Activated T-helper 1 cell treated with anti-CD3 and anti-CD28 coated beads, Interleukin-2, amount 50 U/mL, for 16 hours (primary cell): ENCODE measurements at places on chromosomes 16 and 17.
A peak's percentile ranks its signal among the peaks of the same experiment; 100 is the strongest.

DNA sequence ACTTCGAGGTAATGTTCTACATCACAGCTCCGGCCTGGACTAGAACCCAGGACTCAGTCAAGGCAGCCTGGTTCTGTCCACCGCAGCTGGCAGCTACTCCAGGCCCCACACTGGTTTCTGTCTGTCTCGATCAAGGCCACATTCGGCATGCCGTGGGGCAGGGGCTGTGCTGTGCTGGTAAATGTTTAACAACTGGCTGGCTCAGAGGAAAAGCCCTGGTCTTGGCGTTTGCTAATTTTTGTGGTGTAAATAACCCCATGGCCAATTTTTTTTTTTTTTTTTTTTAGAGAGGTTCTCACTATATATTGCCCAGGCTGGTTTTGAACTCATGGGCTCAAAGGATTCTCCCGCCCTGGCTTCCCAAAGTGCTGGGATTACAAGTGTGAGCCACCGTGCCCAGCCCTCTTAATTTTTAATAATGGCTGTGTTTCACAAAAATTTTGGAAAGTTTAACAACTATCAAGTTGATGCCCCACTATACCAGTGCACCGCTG is 328 bp upstream of the DRC7 start:
- no peak for DNase-seq

- DNase-seq = no peak
Observed at GRCh38 chr17:82365606-82366295, 5.8 kb upstream of the UTS2R start.

DNA sequence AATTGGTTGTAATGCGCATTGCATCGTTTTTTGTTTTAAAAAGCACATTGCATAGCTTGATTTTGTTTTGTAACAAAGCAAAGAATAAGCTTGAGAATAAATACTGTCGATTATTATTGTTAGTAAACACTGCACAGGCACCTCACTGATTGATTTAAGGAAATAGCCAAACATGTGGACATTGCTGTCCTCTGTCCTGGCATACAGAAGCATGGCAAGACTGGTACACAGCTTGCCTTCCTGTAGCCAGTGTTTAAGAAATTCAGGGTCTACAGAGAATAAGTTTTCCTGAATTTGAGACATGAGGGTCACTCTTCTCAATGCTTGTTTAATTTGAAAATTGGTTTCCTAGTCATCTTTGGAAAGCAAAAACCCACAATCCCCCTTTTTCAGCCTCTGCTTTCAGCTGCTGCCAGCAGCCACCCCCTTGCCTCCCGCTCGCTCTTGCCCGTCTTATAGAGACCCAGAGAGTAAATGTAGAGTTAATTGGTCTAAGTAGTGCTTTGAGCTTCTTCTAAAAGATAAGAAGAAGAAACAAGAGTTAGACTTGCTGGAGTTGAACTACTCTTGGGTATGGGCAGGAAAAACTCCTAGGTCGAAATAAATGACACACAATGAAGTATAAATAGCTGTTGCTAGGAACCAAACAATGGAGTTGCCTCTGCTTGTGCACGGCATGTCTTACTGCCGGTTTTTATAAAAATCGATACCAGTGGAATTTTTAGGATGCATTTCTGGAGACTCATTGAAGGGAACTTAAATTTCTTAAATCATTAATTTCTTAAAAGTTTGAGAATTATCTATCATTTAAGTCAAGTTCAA is 116.6 kb downstream of the MRTFB start:
- no peak for DNase-seq

- DNase-seq = no peak
Observed at GRCh38 chr17:12736526-12736925, 52.8 kb upstream of the ARHGAP44 start.

DNA sequence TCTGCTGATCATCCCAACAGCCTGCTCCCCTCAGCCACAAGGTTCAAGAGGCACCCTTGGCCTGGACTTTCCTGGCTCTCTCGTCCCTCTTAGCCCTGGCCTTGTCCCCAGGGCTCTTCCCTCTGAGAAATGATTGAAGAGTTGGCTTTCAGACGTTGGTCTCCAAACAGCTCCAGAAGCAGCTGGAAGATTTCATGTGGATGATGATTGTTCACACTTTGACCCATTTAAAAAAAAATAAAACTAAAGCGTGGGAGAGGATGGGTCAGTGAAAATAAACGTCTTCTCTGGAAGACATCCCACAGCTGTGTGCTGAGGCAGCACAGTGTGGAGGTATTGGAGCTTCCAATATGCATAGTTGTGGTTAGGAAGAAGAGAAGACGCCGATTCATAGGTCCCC is 54.7 kb upstream of the CDH11 start:
- no peak for DNase-seq

- DNase-seq = no peak
Observed at GRCh38 chr16:1430759-1431496, at the start of gene PERCC1. Gene PERCC1, plus strand, starts transcription at chr16:1431078. Its CDS starts 1,516 bp downstream, at chr16:1432594.

DNA sequence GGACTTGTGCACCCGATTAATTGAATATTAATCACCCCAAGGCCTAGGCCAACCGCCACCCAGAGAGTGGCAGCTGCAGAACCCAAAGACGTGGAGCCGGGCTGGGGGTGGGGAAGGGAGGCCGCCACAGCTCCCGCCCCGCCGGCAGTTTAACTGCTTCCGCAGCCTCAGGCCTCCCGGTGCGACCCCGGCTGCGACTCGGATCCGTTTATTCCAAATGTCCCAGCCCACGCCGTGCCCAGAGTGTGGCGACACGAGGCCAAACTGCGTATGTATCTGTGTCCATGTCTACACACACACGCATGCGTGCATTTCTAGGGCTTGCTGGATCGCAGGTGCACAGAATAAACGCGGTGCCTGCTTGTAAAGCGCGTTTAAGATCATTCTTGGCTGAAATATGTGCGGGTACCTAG is 802 bp upstream of the TOB1 start:
- DNase-seq = peak; percentile 42

GRCh38 chr17:37318931-37319594 is 56.7 kb upstream of the C17orf78 start:
- no peak for DNase-seq

GRCh38 chr16:9840761-9841665 is 341.2 kb downstream of the GRIN2A start:
- DNase-seq = no peak

- no peak for DNase-seq
Observed at GRCh38 chr17:40474419-40475002, 26.9 kb downstream of the TNS4 start.

- no peak for DNase-seq
Observed at GRCh38 chr17:41781404-41782110, 5.0 kb downstream of the JUP start.

DNA sequence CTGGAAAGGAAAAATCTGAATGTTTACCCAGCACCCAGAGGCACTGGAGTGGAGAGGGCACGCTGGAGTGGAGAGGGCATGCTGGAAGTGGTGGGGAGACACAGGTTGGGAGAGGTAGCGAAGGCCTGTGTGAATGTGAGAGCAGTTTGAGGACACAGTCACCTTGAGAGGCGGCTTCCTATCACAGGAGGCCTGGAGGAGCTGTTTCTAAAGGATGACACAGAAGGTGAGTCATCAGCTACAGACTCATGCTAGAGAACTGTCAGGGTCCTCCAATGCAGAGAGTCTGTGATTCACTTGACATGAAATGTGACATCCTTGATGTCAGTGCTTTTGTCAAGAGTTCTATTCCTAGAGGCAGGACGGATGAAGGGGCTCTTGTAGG is 13.8 kb downstream of the CTRL start:
- DNase-seq = no peak

- DNase-seq = no peak
Observed at GRCh38 chr17:628089-628941, 86.3 kb downstream of the VPS53 start.

DNA sequence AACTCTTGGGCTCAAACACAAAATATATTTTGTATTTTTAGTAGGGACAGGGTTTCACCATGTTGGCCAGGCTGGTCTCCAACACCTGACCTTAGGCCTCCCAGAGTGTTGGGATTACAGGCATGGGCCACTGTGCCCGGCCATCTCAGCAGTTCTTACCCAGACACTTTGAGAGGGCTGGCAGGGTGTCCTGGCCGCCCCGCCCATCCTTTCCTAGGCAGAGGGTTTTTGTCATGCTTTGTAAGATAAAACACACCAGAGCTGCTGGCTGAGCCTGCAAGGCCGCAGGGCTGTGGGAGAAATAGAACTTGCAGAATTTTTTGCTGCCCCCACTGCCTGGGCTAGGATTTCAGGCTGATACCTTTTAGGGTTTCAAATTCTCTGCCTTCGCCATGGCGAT is 8.7 kb downstream of the PPL start:
- no peak for DNase-seq

DNA sequence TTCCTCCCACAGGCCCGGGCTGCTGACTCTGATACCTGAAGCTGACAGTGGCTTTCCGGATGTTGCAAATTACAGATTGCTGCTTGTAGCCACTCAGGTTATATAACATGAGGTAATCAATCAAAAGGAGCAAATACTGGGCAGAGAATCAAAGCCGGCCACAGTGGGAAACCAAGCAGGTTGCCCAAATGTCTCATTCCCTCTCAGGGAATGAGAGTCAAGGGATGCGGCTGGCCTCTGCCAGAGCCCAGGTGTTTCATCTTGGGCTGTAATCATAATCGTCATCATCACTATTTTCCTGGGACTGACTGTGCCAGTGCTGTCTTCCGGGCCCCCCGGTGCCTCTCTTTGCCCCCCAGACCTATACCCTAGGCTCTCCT is 292.4 kb upstream of the FOXF1 start:
- DNase-seq = no peak

- DNase-seq = no peak
Observed at GRCh38 chr17:74808714-74809430, 32.7 kb upstream of the NAT9 start.

DNA sequence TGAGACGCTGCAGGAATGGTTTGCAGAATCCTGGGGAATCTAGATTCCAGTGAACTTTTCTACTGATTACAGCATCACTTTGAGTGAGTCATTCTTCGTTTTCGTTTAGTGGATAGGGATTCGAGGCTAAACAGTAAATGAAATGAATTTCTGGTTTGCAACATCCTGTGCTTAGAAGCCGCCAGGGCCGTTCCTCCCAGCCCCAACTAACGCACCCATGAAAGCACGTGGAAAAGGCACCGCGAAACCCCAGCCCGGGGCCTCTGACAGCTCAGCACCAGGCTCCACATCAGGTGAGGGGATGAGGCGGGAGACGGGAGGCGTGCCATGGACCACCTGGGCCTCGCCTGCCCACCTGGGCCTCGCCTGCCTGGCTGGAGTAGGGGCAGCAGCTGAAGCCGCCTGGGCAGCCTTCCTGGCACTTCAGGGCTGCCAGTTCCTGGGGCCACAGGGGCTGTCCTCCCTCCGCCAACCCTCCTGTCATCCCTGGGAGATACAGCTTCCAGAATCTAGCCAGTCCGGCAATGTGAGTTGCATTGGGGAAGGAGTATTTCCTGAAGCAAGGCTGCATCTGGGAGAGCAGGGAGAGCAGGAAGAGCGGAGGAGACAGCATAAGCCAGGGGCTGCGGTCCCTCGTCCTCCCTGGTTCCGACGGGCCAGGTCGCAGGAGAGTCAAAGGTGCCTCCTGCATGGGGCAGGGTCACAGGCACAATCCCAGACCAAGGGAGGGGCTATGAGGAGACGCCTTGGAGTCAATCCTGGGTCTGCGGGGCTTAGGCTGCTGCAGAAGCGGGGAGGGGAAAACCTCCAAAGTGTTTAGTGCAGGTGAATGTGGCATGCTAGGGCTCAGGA is 78.4 kb downstream of the RPH3AL start:
- DNase-seq = no peak

- DNase-seq = no peak
Observed at GRCh38 chr16:54389836-54390494, 103.4 kb upstream of the IRX3 start.
